SHP77 (cell line): ENCODE measurements at places on chromosomes 16 and 17.
A peak's percentile ranks its signal among the peaks of the same experiment; 100 is the strongest.

DNA sequence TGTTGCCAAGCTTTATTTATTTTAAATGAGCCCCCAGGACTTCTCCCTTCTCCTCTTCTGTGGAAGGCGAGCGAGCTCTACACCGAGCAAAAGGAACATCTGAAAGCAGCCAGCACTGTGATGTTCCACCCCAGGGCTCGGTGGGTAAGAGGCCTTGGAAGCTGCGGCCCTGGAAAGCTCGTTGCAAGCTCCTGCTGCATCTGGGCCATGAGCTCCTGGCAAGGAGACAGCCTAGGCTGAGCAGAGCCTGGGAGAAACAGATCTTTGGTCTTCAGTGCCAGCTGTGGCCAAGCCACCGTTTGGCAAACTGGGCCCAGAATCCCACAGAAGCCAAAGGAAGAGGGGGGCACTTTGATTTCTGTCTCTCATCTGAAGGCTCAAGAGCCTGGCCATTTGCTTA lies 114.1 kb downstream of the ENGASE start:
- no peak for DNase-seq

DNA sequence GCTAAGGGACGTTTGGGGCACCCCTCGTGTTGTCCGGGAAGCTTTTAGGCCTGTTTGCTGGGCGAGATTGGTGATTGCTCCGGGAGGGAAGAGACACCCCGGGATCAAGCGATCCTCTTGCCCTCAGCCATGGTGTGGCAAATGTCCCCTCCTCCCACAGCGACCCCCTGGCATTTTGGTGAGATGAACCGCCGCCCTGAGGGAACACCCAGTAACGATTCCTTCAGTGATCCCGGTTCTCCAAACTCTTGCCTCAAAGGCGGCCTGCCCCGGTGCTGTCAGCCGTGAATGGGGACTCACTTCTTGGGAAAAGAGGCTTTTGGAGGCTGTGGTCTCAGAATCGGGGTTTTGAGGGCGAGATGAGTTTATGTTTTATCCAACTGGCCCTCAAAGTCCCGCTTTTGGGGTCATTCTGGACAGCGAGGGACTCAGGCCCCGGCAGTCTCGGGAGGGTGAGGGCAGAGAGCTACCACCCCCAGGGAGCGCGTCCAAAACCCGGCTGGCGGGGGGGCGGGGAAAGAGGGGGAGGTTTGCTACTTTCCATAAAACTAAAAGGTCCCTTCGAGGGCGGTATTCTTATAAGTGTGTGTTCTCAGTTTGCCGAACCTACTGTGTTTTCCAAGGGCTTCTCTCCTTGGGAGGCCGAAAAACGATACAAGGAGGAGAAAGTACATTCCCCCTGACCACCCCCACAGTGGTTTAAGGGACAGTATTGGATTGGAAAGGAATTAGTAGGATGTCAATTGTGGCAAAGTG lies 232.7 kb downstream of the MRTFB start:
- DNase-seq = no peak

GRCh38 chr17:83136931-83137330 lies 57.5 kb downstream of the METRNL start:
- no peak for DNase-seq

- DNase-seq = peak; percentile 85
Measured at GRCh38 chr16:70298988-70299938, at the start of gene DDX19B. Gene DDX19B, plus strand, starts transcription at chr16:70299186. Its CDS starts 112 bp downstream, at chr16:70299298.

GRCh38 chr16:15672514-15673167 lies 22.6 kb downstream of the NDE1 start:
- DNase-seq = peak; percentile 58

GRCh38 chr17:65205655-65206054 lies 68.5 kb downstream of the RGS9 start:
- no peak for DNase-seq

- DNase-seq = no peak
Measured at GRCh38 chr16:23855010-23855409, 19.2 kb downstream of the PRKCB start.

GRCh38 chr16:19307587-19308241 lies 22.2 kb downstream of the CLEC19A start:
- no peak for DNase-seq

DNA sequence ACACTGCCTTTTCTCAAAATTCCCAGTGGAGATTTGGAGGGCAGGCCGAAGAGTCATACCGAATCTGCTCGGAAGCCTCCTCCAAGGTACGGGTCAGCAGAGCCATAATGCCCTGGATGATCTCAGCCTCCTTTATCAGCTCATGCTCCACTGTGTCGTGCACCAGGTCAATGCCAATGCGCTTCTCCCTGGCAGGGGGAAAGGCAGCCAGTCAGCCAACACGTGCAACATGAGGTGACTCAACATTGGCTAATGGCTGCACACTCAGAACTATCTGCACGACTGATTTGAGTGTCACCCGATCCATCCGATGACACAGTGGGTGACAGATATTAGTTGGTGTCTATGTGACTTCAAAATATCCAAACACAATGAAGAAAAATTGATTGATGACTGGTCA lies 15.8 kb downstream of the TEKT1 start:
- DNase-seq = no peak

- DNase-seq = no peak
Measured at GRCh38 chr17:78672005-78672404, 94.8 kb upstream of the DNAH17 start.

DNA sequence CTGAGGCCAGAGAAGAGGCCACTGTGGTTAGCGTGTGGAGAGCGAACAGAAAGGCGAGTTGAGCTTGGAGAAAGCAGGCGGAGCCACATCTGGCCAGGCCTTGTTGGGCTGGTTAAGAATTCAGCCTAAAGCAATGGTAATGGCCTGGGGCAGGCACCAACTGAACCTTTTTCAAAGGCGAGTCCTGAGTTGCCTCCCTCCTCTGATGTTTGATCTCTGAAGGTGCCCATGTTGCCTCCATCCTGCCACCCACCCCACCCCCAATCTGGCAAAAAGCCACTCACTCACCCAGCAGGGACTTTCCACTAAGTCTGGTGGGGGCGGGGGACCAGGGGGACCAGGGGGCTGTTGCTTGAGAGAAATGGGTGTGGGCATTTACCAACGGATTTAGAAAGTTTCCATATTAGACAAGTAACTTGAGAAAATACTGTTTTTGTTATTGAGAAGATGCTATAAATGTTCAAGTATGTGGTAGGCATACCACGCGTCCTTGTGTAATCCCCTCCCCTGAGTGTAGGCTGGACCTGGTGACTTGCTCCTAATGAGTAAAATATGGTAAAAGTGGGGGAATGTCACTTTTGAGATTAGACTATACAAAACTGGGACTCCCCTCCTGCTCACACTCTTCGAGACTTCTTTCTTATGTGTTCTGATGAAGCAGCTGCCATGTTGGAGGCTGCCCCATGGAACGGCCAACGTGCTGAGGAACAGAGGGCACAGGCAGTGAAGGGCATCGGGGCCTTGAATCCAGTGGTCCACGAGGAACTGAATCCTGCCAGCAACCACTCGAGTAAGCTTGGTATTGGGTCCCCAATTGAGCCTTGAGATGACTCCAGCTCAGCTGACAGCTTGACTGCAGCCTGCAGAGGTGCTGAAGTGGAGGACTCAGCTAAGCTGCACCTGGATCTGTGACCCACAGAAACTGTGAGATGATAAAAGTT lies 29.9 kb upstream of the TNS4 start:
- no peak for DNase-seq

DNA sequence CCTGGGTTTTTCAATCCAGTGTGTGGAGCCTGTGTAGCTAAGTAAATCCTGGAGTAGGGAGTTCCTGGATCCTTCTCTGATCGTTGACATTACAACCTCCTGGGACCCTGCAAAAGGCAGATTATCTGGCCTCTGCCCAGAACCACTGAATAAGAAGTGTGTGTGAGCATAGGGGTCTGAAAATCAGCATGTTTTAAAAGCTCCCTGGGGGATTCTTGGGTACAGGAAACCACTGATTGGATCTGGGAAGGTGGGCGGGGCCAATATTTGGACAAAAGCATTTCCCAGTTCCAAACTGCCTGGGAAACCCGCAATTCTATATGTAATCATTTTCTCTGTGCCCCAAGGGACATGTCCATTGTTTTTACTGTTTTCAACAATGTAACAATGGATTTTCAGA lies 27.2 kb upstream of the BEAN1 start:
- no peak for DNase-seq

- no peak for DNase-seq
Measured at GRCh38 chr17:6454495-6455320, 10.5 kb downstream of the PIMREG start.

GRCh38 chr17:11490171-11490755 lies 108.0 kb upstream of the DNAH9 start:
- DNase-seq = no peak

DNA sequence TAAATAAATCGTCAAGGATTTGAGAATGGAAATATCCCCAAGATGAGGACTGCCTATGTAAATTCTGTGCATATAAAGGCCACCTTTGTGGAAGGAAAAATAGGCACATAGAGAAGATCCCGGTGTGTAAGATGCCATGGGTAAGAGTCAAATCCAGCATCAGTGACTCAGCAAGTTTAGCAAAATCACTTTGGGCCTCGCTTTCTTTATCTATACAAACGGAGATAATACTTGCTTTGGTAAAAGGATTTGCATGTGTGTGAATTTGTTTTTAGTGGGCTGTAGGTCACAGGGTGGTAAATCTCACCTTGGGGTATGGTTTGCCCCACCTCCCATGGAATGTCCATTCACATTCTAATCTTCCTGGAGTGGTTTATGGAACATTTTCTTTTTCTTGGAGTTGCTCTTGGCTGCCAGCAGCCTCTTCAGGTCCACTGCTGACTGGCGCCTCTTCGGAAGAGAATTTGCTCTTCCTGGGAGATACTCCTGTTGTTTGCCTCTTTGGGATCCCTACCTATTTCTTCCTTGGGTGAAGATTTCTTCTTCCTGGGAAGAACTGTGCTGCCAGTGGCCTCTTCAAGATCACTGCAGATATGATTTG lies 587.6 kb downstream of the CDH11 start:
- no peak for DNase-seq

DNA sequence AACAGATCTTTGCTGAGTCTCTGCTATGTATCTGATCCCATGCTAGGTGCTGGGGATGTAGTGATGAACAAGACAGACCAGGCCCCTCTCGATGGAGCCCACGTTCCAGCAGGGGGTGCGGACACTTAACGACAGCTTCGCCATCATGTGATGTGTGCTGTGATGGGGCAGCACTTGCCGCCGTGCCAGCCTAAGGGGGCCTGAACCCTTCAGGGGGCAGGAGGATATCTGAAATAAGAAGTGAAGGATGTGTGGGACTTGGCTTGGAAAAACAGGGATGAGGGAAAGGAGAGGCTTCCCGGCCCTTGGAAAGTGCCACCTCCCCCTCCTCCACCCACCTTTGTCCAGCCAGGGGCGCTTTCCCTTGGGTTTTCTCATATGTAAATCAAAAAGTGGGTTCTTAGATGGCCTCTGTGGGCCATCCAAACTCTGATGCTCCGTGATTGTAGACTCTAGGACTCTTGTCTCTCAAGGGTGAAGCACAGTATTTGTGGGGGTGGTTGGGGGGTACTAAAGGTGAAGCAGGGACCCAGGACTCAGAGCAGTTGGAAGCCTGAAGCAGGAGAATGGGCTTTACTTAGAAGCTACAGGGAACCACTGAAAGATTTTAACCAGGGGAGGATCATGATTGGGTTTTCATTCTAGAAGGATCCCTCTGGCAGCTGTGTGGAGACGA lies 4.0 kb upstream of the DLX3 start:
- DNase-seq = no peak

DNA sequence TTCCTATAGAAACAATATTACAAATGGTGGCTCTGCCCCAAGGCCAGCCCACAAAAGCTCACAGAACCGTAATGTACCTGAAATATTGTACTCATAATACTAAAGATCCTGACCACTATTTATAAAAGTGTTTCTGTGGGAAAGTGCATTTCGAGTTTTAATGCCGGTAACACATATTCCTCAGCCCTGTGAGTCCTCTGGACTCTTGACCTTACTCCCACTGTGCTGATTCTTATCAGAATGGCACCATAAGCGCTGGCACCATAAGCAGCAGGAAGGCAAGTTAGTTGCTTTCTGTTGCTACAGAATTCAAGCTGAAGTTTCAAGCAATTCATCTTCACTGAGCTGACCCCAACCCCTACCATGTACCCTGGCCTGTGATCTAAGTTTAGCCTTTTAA lies 36.4 kb upstream of the MED13 start:
- DNase-seq = no peak

DNA sequence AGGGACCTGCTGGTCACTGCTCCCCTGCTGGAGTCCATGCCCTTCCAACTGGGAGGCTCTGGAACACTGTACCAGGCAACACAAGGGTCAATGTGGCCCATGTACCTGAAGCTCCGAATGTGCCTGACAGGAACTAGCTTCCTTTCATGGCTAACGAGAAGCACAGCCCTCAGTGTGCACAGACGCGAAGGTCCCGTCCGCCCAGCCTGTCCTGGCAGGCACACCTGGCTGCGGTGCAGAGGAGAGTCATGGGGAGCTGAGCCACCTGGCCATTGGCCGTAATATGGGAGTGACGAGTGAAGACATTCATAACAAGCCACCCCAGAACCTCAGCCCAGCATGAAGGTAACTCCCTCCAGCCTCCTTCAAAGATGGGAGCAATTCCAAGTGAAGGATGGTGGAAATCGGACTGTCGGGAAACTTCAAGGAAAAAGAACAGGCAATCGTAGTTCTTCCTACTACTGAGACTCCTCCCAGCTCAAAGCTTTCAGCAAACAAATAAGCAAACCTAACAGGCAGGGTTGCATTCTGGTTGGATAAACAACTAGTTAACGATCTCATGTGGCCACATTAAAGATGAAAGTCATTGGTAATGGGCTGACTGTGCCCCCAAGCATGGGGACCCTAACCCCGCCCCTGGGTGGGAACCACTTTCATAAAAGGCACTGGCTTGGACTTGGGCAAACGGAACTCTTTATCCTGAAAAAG lies 13.2 kb downstream of the TMEM11 start:
- no peak for DNase-seq

GRCh38 chr16:57045694-57046381 lies 46.5 kb upstream of the CPNE2 start:
- peak; percentile 62 for DNase-seq

DNA sequence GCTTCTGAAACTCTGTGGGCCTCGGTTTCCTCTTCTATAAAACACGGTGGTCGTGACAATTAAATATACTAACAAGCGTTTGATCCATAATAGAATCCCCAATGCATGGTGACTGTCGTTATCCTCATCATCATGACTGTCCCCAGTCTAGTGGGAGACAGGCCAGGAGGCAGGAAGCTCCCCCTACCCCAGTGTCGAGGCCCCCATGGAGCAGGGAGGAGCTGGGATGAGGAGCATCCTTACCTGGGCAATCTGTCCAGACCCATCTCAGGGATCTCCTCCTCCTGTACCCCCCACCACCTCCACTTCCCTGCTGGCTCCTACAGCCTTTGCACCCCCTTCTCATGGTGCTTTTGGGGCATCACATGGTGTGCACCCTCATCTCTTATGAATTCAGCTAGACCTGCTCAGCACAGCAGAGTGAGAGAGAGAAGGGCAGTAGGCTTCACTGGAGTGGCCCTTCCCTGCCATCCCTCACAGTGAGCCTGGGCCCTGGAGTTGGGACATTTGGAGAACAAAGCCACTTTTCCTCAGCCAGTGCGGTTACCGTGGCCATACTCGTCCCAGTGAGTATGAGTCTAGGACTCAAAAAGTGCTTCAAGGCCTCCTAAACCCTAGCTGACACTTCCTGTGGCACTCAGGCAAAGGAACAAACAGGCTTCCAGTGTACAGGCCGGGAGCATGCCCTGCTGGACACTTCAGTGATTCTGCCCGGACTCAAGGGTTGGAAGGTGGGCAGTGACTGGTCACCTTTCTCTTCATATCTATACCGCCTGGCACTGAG lies 148.6 kb downstream of the CLEC16A start:
- no peak for DNase-seq
